ENCODE measurements at places on chromosomes 5 and 9.
A peak's percentile ranks its signal among the peaks of the same experiment; 100 is the strongest.

GRCh38 chr9:22463205-22463604 is 16.6 kb downstream of the DMRTA1 start:
- DNase-seq: no peak

- no peak for DNase-seq
Observed at GRCh38 chr9:19940811-19941535, 152.1 kb upstream of the SLC24A2 start.

DNA sequence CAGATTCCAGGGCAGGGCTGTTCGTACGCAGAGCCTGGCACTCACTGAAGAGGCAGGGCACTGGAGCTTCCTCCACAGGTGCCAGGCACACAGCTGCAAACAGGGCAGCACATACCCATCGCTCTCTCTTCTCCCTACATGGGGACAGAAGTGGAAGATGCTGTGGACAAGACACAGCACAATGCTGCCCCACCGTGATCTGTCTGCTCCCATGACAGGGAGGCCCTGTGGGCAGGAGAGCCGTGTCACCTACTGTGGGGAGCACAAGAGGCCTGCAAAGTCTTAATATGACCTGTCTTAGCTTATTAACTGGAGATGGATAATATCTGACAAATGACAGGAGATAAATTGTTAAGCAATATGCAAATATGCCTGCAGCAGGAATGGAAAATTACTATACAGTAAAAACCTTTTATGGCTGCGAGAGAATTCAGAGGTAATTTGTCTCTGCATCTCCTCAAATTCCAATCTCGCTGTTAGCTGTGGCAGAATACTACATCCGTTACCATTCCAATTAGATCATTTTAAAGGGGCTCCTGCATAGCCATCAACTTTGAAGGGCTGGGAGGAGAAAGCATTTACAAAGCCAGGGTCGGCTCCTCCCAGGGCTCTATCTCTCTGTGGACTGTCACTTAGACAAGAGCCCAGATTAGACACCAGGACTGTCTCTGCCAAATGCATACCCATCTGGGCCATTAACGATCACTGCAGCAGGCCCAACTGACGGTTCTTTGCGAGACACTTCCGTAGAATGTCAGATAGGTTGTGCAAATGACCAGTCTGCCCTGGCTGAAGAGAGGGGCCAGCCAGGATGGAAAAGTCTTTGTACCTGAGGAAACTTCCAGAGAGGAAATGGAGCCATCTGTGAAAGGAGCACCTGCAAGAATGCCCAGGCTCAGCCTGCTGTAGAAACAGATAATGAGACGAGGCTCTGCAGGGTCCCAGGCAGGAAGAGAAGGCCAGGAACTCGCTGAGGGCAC is 90.7 kb upstream of the FSTL4 start:
- no peak for DNase-seq

- DNase-seq: no peak
Observed at GRCh38 chr9:108282872-108283271, 572.9 kb downstream of the ACTL7B start.

DNA sequence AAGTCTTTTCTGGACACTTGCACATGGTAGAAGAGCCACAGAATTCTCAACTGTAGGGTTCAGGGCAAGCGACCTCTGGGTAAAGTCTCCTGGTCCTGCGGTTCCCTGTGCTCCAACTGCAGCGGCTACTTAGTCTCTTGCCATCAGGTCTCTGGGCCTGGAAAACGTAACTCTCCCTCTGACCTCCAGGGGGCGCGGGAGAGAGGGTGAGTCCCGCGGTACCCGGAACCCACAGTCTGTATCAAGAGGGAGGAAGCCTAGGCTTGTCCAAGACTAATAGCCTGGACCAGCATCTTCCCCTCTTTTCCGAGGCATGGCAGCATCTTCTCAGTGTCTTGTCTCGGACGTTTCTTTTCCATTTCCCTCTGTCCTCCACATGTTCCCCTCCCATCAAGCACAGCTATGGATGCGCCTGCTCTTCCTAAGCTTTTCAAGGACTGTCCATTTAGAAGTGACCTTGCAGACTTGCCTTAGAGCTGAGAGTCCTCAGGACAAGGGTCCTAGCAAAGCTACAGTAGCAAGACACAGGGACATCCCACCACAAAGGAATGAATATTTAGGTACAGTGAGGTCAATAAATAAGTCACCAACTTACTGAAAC is 59.3 kb downstream of the FSTL4 start:
- peak; percentile 65 for DNase-seq

- DNase-seq: no peak
Observed at GRCh38 chr9:90802386-90802985, 867 bp downstream of the SYK start.

DNA sequence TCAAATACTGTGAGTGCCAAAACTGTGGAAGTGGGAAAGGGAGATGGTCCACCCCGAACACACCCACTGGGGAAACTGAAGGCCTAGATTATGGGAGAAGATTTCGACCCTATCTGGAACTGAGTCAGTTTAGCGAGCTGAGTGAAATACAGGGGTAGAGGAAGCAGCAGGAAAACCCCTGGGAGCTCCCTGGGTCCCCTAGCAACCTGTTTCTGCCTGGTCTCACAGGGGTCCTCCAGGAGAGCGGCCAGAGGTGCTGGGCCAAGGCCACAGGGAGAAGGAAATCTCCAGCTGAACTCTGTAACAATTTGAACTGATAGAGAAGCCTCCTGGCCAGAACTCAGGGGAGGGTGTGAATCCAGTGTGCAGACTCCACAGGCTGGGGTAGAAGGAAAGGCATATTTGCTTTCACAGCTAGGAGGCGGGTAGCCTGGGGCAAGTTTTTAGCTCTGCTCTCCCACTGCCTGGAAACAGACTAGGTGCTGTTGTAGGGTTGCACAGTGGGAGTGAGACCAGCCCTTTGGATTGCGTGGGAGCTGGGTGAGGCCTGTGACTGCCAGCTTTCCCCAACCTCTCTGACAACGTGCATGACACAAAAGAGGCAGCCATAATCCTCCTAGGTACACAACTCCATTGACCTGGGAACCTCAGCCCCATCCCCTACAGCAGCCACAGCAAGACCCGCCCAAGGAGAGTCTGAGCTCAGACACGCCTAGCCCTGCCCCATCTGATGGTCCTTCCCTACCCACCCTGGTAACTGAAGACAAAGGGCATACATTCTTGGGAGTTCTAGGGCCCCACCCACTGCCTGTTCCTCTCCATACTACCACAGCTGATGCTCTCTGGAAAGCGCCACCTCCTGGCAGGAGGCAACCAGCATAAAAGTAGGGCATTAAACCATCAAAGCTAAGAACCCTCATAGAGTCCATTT is 78.8 kb upstream of the GPBP1 start:
- DNase-seq: no peak

- DNase-seq: peak; percentile 29
Observed at GRCh38 chr5:44887722-44888121, 79.0 kb downstream of the MRPS30 start.

Data from activated CD4-positive, alpha-beta T cell treated with anti-CD3 and anti-CD28 coated beads, Interleukin-10, Interleukin-2, amounts not matched to agents 100 ng/mL and 50 ng/mL, durations not matched to agents 16 hours and 8 hours (primary cell).